Activated naive CD4-positive, alpha-beta T cell treated with anti-CD3 and anti-CD28 coated beads, Interleukin-2, amount 50 U/mL, for 16 hours (primary cell): ENCODE measurements at places on chromosomes 2 and 18.

GRCh38 chr2:94874277-94874997 is 3.2 kb downstream of the TEKT4 start:
- peak; percentile 62 for DNase-seq

DNA sequence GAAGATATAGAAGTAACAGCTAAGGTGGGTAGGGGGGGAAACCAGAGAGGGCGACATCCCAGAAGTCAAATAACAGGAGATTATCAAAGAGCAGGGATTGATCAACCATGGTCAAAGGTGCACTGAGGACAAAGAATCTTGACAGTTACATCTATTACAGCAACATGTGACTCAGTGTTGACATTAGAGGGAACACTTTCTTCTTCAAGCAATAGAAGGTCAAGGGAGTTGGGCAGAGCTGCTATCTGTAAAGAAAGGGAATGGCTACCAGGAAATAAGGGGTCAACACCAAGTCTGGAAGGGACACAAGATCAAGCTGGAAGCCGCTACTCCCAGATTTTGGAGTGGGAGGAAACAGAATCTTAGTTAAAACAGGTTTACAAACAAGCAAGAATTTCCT is 611.0 kb downstream of the TSN start:
- DNase-seq = no peak

DNA sequence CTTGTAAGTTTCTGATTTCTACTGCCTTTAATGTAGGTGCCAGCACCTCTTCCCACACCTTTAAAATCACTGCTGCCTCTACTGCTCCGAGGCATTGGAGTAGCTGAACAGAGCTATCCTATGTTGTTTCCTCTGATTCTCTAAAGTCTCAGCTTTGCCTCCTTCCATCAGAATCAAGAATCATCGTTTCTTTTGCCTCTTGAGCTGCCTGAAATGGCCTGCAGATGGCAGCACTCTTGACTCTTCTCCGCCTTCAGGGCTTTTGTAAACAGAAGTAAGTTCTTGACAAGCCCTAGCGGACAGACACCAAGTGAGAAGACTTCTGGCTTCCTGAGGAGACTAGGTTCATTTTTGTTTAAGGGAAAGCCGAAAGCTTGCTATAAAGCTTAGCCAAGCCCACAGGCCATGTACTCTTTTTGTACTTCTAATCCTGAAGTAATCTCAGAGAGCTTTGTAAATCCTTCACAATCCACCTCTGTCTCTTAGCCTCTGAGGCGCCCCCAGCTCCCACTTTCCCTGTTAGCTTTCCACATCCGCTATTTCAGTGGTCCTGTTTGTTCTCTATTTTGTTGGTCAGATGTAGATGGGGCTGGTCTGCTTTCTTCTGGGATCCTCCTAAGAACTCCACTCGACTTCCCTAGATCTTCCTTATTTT is 48.4 kb downstream of the GTF3C3 start:
- DNase-seq = peak; percentile 61

DNA sequence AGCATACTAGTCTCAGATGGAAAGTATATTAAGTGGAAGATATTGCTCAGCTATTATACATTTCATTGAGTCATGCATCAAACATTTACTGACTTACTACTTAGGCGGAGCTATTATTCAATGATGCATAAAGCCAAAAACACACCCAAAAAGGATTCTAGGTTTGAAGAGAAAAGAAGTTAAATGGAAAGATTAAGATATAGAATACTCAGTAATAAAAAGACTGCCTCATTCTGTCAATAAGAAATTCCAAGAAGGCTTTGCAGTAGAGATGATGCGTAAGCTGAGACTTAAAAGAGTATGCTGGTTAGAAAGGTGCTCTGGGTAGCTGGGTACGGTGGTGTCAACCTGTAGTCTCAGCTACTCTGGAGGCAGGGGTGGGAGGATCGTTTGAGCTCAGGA is 27.6 kb downstream of the STK17B start:
- peak; percentile 40 for DNase-seq

- no peak for DNase-seq
Observed at GRCh38 chr2:16185801-16186272, 245.5 kb downstream of the MYCN start.

- DNase-seq = no peak
Observed at GRCh38 chr18:37717098-37717497, 151.5 kb upstream of the CELF4 start.

- DNase-seq = no peak
Observed at GRCh38 chr2:105778080-105778607, 33.4 kb downstream of the NCK2 start.

DNA sequence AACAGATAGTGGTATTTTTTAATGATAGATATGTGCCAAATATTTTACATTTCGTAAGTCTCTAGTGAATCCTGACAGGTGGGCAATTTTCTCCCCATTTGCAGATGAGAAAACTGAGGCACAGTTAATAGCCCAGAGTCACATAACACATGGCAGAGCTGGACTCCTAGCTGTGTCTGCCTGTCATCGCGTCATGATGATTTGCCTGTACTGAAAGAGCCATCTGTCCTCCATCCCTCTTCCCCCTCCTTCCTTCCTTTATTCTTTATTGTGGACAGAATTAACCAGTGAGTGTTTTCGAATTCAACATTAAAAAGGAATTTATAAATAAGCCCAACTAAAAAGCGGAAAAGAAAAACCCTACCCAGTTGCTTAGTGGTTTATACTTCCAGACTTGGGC is 3.2 kb downstream of the DNAJB2 start:
- DNase-seq = no peak

DNA sequence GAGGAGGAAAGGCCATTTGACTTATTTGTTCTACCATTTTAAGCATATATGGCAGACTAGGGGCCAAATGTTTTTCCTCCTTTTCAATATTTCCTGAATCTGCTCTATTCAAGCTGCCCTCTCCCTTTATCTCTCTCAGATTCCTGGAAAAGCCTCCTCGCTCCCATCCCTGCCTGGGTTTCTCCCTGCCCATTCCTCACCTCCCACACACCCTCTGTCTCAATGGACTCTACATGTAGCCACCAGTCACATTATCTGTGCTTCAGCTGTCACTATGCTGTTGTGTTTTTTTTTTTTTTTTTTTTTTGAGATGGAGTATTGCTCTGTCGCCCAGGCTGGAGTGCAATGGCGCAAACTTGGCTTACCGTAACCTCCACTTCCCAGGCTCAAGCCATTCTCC is 22.9 kb downstream of the TYMS start:
- no peak for DNase-seq

DNA sequence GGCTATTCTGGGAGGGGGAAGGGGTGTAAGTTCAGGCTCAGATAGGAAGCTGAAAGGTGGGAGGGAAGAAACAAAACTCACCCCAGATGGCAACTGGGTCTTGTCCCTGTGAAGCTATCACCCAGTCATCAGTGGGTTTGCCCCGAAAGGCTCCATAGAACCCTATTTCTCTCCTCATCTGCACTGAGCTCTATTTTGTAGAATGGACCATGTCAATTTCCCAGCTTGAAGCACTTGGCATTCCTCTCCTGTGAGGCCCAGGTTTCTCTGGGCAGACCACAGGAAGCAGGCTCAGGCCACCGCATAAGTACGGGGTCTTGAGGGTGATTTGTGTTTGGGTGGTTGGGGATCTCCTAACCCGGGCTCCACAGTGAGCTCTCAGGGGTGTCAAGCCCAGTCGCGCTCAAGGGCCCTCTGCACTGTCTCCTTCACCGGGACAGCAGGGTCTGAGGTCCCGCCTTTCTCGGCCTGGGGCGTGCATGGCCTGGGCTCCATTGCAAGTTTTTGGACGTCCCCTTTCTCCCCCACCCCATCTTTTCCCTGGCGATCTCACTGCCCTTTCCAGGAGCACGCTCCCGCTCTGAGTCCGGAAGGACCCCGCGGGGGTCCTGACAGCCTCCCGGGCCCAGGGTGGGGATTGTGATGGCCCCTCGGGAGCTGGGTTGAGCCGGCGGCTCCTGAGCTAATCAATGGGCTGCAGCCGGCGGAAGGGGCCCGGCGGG is 27.3 kb upstream of the NOTO start:
- no peak for DNase-seq

- no peak for DNase-seq
Observed at GRCh38 chr2:30367232-30368070, 79.6 kb upstream of the LCLAT1 start.

DNA sequence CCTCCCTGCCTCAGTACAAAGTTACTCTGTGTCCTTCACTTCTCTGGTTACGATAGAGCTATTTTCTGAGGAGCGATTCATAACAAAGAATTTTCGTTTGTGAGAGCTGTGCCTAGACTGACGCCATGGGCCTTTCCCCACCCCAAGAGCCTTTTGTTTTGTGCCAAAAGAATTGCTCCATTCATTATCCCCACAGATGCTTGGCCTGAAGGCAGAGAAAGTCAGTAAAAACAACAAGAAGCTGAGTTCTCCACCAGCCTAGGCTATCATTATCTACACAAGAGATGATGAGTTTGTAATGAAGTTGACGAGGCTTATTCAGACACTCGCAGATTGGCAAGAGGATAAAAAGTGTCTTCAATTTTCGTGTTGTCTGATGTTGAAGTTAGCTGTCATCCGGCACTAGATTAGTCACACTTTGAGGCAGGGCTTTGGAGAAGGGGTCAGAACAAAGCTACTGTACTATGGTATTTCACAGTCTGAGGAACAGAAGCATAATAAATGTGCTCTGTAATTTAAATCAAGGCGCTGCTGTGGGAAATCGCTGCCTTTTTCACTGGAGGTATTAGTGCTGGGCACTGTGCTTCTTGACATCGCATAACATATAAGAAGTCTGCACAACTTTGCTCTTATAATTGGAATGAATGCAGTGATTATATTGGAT is 278.4 kb upstream of the FIGN start:
- no peak for DNase-seq

- DNase-seq = no peak
Observed at GRCh38 chr2:67455219-67456142, 58.3 kb downstream of the ETAA1 start.

- no peak for DNase-seq
Observed at GRCh38 chr2:104568247-104568646, 285.7 kb upstream of the POU3F3 start.

DNA sequence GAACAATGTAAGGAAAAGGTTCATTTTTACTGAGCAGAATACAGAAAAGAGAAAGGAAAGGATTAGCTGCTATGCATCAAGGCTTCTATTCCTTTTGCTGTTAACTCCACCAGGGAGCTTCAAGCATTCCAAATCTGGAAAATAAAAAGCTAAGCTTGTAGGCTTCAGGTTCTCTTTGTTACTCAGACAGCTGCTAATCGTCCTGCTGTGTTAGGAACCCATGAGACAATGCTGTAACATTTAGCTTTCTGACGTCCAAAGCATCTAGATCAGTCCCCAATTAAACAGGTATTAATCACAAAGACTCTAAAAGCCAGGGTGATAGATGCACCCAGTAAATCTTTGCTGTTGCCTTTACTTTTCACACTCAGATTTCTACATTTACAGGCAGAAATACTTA is 103.8 kb downstream of the EPHA4 start:
- no peak for DNase-seq

DNA sequence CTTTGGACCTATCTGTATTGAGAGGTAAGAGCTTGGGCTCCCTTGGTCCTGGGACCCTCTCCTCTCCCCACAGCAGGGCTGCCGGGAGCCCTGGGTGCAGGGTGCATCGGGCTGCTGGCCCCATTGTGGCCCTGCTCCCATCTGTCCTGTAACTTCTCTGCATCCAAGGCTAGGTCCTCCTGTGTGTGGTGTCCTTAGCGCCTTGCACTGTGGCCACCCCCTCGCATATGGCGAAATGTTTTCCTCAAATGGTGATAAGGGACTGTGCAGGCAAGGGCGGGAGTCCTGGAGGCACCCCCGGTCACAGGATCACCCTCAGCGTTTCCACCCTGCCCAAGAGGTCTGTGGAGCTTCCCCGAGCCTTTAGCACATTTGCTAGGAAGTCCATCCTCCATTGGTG is 208.2 kb downstream of the SH3RF3 start:
- DNase-seq = no peak

DNA sequence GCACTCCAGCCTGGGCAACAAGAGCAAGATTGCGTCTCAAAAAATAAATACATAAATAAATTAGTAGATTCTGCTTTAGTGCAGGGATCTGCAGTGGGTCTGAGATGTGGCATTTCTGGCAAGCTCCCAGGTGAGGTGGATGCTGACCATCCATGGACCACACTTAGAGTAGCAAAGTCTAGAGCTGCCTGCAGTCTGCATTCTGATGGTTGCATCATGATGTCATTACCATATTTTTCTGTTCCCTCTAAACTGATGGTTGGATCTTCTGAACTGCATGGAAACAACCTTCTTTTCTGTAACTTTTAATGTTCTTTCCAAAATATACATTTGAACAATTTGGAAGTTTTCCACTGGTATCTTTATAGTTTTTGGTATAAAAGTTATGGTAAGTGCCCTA is 42.9 kb downstream of the MYL12B start:
- no peak for DNase-seq

DNA sequence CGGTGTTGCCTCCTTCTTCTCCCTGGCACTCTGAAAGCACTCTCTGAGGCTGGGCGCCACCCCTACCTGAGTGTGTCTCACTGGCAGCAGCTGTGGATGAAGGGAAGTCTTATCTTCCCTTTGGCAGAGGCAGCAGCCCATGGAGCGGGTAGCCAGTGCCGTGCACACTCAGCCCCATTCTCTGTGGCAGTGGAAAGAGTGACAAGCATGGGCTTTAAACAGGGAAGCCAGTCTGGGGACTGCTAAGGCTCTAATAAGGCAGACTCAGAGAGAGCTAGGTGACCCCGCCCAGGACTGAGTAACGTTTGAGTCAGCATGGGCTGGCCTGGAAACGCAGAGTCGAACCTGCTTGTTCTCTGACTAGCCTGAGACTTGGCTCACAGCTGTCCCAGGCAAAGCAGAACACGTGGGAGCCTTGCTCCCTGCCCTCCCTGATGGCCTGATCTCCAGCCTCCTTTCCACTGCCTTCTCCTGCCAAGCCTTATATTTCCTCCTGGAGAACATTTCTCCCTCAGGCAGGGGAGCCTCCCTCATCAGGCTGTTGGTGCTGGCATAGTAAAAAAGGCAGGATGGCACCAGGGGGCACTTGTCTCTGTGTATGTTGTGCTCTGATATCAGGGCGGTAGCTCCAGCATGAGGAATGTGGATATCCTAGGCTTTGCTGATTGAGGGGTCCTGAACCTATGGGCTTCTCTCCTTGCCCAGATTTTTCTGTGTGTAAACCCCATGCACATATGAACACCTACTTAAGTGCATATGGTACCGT is 93.9 kb upstream of the LGALSL start:
- peak; percentile 53 for DNase-seq

DNA sequence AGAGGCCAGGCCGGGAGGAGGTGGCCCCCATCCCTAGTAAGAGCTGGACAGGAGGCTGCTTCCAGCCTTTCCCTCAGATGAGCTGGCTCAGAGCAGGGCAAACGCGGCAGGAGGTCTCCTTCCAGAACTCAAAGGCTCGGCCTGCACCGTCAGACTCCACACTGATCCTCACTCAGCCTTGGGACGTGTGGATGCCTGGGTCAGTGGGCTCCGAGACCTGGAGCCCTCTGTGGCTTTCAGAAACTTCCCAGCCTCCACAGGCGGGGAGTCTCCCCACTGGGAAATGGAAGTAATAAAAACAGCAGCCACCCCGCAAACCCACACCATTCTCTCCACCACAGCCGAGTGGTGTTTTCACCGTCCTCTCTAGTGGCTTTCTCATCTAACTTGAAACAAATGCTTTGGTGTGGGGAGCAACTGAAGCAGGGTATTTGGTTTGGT is 54.3 kb downstream of the INPP5D start:
- no peak for DNase-seq
